ENCODE measurements at places on chromosomes 2 and 18. TPM values are rescaled to one million over a fixed set of nuclear protein-coding genes. Genes with fewer than 3 reads are reported as not detected.

The PIK3C3 gene
- total RNA-seq = 55.9 TPM

The XDH gene
- 0.07 TPM for total RNA-seq

The KLHL29 gene
- 2.5 TPM for total RNA-seq

The PLEKHH2 gene
- total RNA-seq = 4.3 TPM

The DUSP2 gene
- 340 TPM for total RNA-seq

The SCYGR7 gene
- not detected for total RNA-seq

The REG3A gene
- not detected for total RNA-seq

The G6PC2 gene
- total RNA-seq = not detected

The NEU2 gene
- not detected for total RNA-seq

The FZD7 gene
- 1.1 TPM for total RNA-seq

The KRTCAP3 gene
- 14.6 TPM for total RNA-seq

The PTH2R gene
- total RNA-seq = 0.12 TPM

The ALK gene
- not detected for total RNA-seq

The DSG2 gene
- 3.1 TPM for total RNA-seq

The ABCG8 gene
- total RNA-seq = not detected

The PPP4R1 gene
- total RNA-seq = 17.5 TPM

The ZNF892 gene
- 7.2 TPM for total RNA-seq

The PLEKHB2 gene
- 53.2 TPM for total RNA-seq

The LYG1 gene
- 1.5 TPM for total RNA-seq

The COL3A1 gene
- total RNA-seq = 0.12 TPM

The ALPG gene
- total RNA-seq = not detected

The GREB1 gene
- 2.4 TPM for total RNA-seq

The RFX8 gene
- 1.4 TPM for total RNA-seq

The SYT4 gene
- not detected for total RNA-seq

The FAHD2B gene
- total RNA-seq = 32.9 TPM

The SERPINB3 gene
- total RNA-seq = not detected

The RGPD4 gene
- total RNA-seq = not detected

The ABCB11 gene
- total RNA-seq = not detected

The ASPRV1 gene
- 2.0 TPM for total RNA-seq

The MDH1B gene
- total RNA-seq = 0.96 TPM

The DLX1 gene
- not detected for total RNA-seq

The CYP26B1 gene
- not detected for total RNA-seq

The CD207 gene
- not detected for total RNA-seq

The NFU1 gene
- 61.2 TPM for total RNA-seq

The AMER3 gene
- total RNA-seq = not detected

The UPP2 gene
- total RNA-seq = not detected

The ANKMY1 gene
- total RNA-seq = 44.9 TPM

The SLC30A3 gene
- 1.5 TPM for total RNA-seq

The LIMS3 gene
- total RNA-seq = 0.17 TPM

The CRYBA2 gene
- total RNA-seq = not detected

The SNRPD1 gene
- total RNA-seq = 82.9 TPM

All from activated T-cell treated with anti-CD3 and anti-CD28 coated beads, Interleukin-2, amount 50 U/mL, for 72 hours (primary cell).